ENCODE measurements at places on chromosomes 16 and 17.

- peak; percentile 21 for DNase-seq
Observed at GRCh38 chr17:9291912-9292560, 270.7 kb downstream of the NTN1 start.

GRCh38 chr17:78557598-78558039, 19.6 kb downstream of the DNAH17 start:
- no peak for DNase-seq

DNA sequence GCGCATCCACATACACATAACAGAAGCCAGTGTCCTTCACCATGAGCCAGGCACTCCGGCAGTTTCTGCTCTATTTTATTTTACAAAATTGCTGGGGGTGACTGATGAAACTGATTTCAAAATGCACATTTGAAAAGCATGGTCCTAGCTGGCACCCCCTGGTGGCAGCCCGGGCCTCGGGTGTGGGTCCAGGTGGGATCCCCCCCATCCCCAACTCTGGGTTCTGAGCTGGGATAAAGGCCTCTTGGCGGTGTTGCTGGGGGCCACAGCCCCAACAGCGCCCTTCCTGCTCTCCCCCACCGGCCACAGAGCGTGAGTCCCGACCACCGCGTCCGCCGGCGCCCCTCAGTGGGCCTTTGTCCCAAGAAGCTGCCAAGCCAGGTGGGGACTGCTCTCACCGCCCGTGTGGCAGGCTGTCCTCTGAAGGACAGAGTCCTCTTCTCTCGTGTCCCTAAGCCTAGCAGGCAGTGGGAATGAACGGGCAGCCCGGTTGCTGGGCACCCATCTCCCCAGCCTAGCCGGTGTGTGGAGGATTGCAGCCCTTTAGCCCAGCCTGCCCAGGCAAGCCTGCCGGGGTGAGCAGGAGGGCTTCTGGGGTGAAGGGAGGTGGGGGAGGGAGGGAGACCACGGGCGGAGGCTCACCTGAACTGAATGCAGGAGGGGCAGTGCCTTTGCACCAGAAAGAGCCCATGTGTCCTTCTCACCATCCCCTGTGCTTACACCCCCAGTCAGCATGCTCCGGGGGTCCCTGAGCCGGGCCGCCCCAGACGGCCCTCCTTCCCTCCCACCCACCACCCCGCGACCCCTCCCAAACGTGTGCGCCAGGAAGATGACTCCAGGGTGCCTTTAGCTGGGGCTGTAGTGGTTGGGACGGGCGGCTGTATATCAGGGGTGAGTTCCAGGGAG, 898 bp downstream of the SNAI3 start:
- DNase-seq: peak; percentile 66

GRCh38 chr16:70520612-70521297, 2.6 kb downstream of the COG4 start:
- DNase-seq: peak; percentile 38

DNA sequence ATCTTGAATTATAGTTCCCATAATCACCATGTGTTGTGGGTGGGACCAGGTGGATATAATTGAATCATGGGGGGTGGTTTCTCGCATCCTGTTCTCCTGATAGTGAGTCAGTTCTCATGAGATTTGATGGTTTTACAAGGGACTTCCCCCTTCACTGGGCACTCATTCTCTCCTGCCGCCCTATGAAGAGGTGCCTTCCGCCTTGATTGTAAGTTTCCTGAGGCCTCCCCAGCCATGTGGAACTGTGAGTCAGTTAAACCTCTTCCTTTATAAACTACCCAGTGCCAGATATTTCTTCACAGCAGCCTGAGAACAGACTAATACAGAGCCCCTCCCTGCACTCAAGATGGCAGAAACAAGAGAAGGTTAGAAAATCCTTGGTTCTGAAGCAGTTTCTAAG, 26.4 kb downstream of the LDAF1 start:
- no peak for DNase-seq

DNA sequence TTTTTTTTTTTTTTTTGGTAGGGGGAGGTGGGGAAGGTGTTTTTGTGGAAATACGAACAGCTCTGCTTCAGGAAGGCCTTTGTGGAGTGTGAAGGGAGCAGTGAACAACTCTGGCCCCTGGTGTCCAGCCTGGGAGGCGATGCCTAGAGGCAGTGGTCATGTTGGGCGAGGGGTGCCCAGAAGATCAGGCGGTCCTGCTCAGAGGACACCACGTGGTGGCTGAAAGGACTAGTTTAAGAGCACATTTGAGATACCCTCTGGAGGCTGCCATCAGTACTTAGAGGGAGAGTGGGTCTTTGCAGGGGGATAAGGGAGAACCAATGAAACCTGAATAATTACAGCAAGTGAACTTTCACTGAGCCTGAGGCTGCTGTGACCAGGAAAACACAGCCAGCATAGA, 40.1 kb upstream of the RHOT1 start:
- DNase-seq: no peak

DNA sequence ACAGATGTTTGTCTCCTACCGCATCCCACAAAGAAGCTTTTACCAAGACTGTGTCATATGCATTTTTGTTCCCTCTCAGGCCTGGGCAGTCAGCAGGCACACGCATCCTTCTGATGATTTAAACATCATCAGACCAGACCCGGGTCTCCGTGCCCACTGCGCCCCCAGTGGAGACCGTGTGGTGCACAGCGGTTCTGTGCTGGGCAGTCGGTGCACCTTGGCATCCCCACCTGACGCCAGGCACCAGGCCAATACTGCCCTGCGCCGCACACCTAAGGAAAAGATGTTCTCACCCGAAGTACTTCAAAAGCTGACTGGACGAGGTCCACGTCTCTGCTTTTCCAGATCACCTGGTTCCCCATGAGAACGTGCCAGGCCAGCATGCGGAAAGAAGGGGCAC, 10.6 kb upstream of the PLD6 start:
- DNase-seq: no peak
